Activated CD8-positive, alpha-beta T cell treated with anti-CD3 and anti-CD28 coated beads for 36 hours (primary cell): ENCODE measurements at places on chromosomes 6 and 20. TPM values are rescaled to one million over a fixed set of nuclear protein-coding genes. Genes with fewer than 3 reads are reported as not detected.

The HDAC2 gene
- total RNA-seq: 91.7 TPM

The ZSCAN26 gene
- total RNA-seq: 3.6 TPM

The CDSN gene
- total RNA-seq: not detected

The SALL4 gene
- 0.74 TPM for total RNA-seq

The MLIP gene
- total RNA-seq: not detected

The PERP gene
- 4.5 TPM for total RNA-seq

The HTR1E gene
- not detected for total RNA-seq

The TDRD6 gene
- not detected for total RNA-seq

The CPNE5 gene
- 1.2 TPM for total RNA-seq

The MATN4 gene
- total RNA-seq: 0.74 TPM

The ECHDC1 gene
- 51.1 TPM for total RNA-seq

The SULF2 gene
- 0.47 TPM for total RNA-seq

The PAK5 gene
- not detected for total RNA-seq

The SIRPB2 gene
- not detected for total RNA-seq

The NAA20 gene
- total RNA-seq: 100 TPM

The TBC1D22B gene
- total RNA-seq: 12.3 TPM

The ANKS1A gene
- total RNA-seq: 6.0 TPM

The F13A1 gene
- not detected for total RNA-seq

The ULBP1 gene
- 2.7 TPM for total RNA-seq

The LHFPL5 gene
- not detected for total RNA-seq

The FOXC1 gene
- total RNA-seq: not detected

The ERVFRD-1 gene
- total RNA-seq: not detected

The NKAIN4 gene
- total RNA-seq: not detected

The ANKRD66 gene
- not detected for total RNA-seq

The DPM1 gene
- 66.6 TPM for total RNA-seq

The HAO1 gene
- total RNA-seq: not detected

The PHACTR3 gene
- not detected for total RNA-seq

The HACE1 gene
- 14.5 TPM for total RNA-seq

The NR2E1 gene
- not detected for total RNA-seq

The OPN5 gene
- total RNA-seq: not detected

The CLPSL2 gene
- total RNA-seq: not detected

The PRL gene
- total RNA-seq: 0.60 TPM

The SCAND1 gene
- 46.4 TPM for total RNA-seq

The RAD21L1 gene
- total RNA-seq: 0.25 TPM

The BNIP5 gene
- total RNA-seq: not detected

The STMND1 gene
- total RNA-seq: not detected

The TBPL1 gene
- total RNA-seq: 37.8 TPM

The FOXQ1 gene
- total RNA-seq: not detected

The RBBP8NL gene
- total RNA-seq: not detected

The CD109 gene
- 9.5 TPM for total RNA-seq

The LINC00237 gene
- total RNA-seq: not detected

The CST4 gene
- not detected for total RNA-seq
